ENCODE measurements at places on chromosomes 5 and 9.

DNA sequence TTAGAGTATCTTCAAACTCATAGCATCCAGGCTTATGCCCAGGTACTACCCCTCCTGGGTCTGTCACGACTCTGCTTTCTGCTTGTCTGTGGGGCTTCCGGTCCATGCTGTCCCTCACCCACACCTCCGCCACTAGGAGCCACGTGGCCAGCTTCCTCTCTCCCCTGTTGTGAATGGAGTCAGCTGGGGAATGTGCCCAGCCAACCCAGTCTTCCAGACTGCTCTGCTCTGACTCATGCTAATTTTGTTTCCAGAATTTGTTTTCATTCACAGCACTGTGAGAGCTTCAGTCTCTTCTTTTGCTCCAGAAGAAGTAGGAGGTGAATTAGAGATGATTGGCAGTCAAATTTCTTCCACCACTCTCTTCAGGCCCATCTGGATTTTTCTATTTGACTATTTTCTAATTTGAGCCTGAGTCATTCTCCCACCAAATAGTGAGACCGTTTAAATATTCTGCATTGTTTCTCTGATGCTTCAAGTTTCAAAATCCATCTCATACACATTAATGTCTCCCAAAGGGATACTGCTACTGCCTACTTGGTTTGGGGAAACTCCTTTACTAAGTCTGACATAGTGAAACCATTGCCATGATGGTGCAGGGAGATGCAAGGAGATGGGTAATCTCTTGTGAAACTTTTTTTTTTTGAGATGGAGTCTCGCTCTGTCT, 424.1 kb upstream of the KIF2A start:
- DNase-seq = peak; percentile 65

GRCh38 chr9:94120854-94121376, 36.7 kb downstream of the PTPDC1 start:
- no peak for DNase-seq

DNA sequence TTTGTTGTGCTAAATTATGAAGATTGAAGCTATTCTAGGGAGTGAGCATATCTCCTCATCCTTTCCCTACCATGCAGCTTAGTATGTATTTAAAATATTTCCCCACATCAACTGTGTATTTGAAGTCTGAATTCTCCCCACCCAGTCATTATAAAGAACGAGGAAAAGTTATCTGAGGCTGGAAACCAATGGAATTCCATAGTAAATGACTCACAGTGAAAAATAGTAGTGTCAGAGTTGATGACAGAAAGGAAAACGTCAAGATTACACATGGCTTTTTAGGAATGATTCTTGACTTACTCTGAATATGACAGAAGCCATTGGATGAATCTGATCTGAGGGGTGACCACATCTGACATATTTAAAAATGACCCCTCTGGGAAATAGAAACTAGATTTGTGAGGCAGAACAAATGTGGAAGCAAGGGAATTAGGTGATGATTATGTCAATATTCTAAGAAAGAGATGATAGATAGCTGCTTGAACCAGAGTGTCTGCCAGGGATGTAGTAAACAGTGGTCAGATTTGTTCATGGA, 1768.9 kb upstream of the CDH9 start:
- DNase-seq = no peak

DNA sequence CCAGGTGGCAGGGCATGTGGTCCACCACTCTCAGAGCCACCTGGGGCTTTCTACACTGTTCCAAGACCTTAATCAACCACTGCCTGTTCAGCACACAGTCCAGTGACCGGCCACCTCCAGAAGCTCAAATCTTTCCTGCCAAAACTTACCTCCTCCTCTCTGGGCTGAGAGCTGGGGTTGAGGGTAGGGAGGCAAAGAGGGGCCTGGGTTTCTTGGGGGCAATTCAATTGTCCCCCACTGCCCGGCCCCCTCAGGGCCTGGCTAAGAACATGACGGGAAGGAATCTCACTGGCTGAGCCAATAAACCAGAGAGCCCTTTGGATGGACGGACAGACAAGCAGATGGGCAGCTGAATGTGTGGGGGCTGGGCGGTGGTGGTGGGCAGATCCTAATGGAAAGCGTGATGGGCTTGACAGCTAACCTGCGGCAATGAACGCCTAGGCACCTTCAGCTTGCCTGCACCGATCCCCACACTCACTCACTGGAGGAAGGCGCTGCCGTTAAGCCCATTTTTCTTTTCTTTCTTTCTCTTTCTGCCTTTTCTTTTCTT, 5.4 kb downstream of the NR5A1 start:
- no peak for DNase-seq

DNA sequence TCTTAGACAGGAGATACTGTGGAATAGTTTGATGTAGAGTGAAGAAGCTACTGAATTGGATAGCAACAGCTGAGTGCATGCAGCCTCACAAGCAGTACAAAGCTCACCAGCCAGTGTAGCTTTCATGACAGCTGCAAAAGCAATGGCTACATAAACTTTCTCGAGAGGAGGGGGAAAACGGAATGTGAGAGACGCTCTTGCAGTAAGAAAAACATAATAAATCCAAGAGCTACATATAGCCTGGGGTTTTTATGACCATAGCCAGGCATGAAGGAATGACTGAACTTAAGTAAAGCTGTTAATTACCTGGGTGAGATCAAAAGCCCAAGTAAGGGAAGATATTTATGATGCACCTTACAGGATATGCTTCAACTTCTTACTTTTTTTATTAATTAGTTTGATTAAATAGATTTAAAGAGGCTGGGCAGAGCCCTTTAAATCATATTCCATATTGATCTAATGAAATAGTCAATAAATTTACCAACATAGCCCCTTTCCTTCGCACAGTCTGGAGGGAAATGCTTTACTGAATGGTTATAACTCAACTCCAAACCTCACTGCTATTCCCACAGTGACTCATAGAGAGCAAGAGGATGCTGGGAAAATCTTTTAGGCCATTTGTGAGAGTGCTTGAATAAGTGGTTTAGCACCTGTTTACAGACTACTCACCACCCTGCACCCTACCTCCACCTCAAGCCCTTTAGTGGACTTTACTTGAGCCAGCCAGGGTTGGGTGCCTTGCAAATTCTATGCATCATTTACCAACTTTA, 407.2 kb upstream of the CLINT1 start:
- peak; percentile 29 for DNase-seq

DNA sequence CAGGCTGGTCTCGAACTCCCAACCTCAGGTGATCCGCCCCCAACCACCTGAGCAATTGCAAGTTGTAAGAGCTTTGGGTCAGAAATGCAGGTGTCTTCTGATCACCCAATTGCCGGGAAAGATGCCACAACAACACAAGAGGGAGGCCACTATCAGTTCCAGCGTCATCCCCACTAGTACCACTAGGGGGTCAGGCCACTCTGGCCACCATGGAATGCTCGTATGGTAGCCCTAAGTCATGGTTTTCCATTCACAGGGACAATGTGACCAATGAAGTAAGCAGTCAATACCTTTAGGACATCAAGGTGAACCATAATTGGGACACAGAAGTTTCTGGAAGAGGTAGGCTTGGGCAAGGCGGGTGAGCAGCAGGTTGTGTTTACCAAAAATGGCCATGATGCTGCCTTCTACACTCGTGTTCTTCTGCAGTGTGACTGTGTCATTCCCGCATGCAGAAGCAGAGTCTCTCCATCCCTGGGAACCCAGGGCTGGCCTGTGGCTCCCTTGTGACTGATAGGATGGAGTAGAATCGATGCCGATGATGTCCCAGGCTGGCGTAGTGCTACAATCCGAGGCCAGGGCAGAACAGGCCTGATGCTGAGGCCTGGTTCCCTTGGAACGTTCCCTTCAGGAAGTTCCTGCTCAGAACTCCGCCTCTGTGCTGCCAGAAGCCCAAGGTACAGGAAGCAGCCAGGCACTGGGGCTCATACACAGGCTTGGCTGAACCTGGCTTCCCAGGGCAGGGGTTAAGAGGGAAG, 42.2 kb upstream of the ANKRD33B start:
- no peak for DNase-seq

GRCh38 chr9:98957826-98958225, 14.1 kb downstream of the COL15A1 start:
- no peak for DNase-seq

DNA sequence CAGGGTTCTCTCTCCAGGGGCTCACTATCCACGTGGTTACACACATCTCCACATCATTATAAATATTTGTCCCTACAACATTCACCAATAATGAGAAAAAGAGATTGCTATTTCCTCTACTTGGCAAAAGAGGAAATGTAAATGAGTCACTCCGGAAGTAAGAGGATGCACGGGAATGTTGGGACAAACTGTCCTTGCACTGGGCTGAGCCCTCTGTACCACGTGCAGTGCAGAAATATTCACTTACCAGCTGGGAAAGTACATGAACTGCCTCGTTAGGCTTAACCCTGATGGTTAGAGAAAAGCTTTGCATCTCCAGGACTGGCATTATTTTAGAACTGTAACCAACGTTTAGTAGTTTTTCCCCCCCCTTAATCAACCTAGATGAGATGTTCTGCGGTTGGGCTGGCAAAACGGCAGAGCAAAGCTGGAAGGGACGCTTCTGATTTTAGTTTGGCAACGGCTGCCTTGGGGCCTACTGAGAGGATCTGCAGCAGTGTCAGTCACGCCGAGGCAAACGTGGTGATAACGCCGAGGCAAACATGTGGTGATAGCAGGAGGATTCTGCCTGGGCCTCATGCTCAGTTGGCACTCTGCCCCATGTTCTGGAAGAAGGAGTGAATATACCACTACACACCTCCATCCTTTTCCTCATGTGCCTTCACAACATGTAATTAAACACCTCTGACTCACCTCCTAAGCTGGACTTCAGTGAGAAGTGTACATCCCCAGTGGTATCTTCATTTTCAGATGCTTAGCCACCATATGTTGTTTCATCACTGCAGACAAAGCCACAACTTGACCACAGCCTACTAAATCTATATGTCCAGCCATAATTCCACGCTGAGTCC, 661.4 kb upstream of the KLF4 start:
- DNase-seq = peak; percentile 90

GRCh38 chr9:69190086-69190862, 16.2 kb downstream of the TJP2 start:
- DNase-seq = no peak

- no peak for DNase-seq
These were observed 2001.9 kb upstream of the C9orf72 start for GRCh38 chr9:29575219-29575618.

DNA sequence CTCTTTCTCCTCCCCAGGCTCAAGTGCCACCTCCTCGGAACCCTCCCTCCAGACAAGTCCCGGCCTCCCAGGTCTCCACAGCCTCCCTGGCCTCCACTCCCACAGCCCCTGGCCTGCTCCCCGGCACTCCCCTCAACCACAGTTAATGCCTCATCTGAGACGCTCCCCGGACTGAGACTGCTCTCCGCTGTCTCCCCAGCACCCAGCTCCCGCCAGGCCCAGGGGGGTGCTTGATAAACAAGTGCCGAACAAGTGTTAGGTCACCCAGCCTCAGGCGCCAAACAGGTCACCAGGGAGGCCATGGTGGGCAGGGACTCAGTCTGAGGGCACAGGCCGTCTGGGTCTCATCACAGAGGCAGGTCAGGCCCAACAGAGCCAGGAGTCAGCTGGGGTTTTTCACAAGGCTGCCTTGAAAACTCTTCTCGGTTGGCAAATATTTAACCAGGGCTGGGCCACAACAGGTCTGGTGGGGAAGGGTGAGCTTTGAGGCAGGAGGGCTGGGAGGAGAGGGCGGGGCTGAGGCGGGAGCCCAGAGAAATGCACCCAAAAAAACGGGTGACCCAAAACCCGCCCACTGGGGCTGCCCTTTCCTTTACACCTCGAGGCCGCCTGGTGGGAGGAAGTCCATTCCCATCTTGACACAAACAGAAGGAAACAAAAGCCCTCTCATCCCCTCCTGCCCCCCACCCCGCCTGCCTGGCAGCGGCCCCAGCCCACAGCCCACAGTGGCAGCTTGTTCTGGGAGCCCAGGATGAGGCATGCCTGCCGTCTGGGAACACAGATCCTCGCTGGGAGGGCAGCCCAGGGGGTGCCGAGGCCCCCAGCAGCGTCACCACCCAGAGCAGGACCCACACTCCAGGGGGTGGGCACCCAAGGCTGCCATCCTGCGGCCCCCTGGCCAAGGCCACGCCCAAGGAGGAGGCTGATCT, 66.6 kb upstream of the STXBP1 start:
- DNase-seq = peak; percentile 62
